ENCODE measurements at places on chromosomes 16 and 17.

- DNase-seq = peak; percentile 63
These were observed 509 bp downstream of the CNEP1R1 start for GRCh38 chr16:50025537-50025931.

DNA sequence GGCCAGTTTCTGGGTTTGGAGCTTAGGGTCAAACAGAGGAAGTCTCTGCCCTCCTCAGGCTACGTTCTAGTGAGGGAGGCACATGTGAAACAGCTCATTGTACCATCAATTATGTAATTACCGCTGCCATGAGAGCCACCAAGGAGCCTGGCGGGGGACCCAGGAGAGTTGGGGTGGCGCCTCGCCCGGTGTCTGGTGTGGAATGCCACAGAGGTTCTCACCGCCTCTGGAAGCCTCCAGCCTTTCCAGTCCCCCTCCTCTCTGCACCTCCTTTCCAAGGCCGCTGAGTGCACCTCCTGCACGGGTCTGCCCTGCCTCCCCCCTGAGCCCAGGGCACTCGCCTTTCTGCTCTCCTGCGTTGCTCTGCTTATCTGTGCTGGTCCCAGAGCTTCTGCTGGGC lies 51.4 kb downstream of the SREBF1 start:
- no peak for DNase-seq

GRCh38 chr16:87182759-87183158 lies 134.4 kb downstream of the C16orf95 start:
- DNase-seq = no peak

DNA sequence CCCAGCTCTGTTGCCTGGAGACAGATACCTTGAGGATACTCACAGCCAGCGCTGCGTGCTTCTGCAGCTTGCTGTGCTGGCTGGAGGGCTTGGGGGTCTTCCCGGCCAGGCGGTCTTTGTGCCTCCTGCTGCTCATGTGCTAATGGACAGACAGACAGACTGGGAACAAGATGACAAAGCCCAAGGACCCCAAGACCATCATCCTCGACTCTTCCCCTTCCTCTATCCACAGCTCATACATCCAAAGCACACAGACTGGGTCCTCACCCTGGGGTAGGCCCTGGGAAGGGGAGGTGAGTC lies 7.7 kb downstream of the NKIRAS2 start:
- DNase-seq = no peak

GRCh38 chr17:36730857-36731490 lies 129.6 kb downstream of the MRM1 start:
- DNase-seq = no peak

DNA sequence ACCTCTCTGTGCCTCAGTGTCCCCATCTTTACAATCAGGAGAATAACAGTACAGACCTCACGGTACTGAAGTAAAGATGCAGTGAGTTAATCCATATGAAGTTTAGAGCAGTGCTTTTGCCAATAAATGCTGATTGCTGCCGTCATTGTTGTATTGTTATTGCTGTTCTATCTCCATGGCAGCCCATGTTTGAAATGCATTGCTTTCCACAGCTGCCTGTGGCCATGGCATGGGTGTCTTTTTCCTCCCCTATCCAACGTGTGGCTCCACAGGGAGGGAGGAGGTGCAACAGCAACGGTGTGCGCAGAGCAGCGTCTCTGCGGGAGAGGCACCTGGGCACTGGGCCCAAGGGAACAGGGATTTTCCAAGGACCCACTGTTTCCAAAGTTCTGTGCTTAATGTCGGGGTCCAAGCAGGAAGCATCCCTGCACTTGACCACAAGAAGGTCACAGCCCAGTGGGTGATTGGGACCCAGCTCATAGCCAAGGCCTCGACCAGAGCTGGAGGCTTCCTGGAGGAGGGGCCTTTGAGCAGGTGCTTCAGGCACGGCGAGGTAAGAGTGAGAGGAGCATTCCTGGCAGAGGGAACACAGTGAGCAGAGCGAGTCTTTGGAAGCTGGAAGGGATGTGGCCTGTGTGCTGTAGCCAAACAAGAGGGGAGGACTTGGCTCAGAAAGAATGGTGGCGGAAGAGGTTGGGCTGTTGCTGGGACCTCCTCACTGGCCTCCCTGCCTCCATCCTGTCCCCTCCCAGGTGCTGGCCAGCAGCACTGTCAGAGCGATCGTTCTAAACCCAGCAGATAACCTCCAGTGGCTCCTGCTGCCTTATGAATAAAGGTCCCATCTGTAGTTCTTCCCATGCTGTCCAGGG lies 3.9 kb downstream of the RAI1 start:
- no peak for DNase-seq

DNA sequence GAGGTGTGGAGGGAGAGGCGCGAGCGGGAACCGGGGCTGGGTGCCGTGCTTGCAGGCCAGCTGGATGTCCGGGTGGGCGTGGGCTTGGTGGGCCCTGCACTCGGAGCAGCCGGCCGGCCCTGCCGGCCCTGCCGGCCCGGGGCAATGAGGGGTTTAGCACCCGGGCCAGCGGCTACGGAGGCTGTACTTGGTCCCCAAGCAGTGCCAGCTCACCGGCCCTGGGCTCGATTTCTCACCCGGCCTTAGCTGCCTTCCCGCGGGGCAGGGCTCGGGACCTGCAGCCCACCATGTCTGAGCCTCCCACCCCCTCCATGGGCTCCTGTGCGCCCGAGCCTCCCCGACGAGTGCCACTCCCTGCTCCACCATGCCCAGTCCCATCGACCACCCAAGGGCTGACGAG lies 24.7 kb upstream of the GPATCH8 start:
- no peak for DNase-seq

DNA sequence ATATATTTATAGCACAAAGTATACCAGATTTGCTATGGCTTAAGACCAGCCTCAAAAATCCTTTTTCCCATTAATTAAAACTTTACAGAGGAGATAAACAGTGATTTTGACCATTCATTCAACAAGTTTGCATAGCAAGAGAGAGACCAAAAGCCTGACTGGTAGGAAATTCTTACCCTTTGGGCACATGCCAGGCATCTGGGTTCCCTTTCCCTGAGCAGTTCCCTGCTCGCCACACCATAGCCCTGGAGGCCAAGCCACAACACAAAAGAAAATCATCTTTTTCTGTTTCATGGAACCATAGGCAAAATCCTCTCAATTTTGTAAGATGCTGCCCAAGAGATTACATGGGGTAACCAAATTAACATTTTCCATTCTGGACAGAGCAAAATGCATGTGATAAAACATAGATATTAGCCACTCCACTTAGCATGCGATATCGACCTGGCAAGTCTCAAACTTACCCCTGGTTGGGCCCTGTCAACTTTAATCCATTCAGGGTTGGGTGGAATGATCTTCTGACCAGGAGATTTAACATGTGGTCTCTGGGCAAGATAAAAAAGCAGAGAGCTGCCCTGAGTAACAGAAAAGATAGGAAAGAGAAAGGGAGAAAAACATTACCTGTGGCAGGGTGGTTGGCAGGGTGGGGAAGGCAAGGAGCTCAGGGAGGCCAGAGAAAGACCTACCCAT lies 57.6 kb upstream of the B4GALNT2 start:
- no peak for DNase-seq
